ENCODE measurements at places on chromosomes 12 and 14. TPM values are rescaled to one million over a fixed set of nuclear protein-coding genes. Genes with fewer than 3 reads are reported as not detected.
A peak's percentile ranks its signal among the peaks of the same experiment; 100 is the strongest.

GRCh38 chr14:56004786-56005185 is 113.4 kb upstream of the PELI2 start:
- DNase-seq: peak; percentile 52

DNA sequence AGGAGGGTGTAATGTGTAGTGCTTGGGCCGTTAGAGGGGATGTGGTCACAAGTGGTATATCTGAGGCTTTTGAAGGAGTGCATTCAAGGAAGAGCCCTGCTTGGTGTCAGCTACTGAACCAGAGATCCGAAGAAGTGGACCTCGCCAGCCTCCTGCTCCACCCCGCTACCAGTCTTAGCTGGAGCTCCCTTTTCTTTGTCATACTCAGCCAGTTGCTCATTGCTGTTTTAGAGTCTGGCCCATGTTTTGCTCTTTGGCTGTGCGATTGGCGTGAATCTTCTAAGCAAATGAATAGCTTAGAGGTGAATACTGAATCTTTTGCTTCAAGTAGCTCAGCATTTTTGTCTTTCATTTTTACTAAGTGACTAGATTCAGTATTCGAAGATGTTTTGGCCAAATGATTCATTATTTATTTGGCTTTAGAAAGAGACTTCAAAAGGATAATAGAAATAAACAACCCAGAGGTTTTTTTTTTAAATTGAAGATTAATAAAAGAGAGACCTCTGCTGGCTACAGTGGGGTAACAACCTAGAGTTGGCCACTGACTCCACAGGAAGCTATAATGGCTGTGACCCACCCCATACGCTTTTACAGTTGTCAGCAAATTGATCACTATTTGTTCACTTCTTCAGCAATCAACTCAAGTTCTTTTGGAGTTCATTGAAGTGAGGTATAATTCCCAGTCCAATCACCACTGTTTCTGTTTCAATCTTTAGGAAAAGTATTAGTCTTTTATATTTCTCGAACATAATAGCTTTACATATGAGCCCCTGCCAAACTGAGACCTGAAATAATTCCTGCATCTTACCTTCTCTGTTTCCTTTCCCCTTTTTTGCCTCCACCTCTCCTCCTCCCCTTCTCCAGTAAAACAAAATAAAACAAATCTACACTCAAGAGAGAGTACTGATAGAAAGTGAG is 19.9 kb downstream of the CDKN1B start:
- DNase-seq: no peak

DNA sequence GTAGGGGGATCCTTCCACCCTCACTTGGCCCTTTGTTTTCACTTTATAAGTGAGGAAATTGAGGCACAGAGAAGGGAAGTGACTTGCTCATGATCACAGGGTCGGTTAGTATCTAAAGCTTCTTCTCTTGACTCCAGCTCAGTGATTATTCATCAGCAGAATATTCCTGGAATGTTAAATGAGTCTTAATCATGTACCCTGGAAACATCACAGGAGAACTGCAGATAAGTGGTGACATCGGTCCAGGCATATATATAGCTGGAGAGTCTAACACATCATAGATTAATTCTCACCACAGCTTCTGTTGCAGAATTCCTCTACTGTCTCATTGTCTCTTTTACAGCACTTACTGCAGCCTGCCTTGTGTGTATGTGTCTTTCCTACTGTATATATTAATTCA is 69.9 kb downstream of the PAH start:
- no peak for DNase-seq

- DNase-seq: no peak
Observed at GRCh38 chr12:93009533-93009932, 80.4 kb upstream of the EEA1 start.

GRCh38 chr14:60331201-60332045 is 82.4 kb downstream of the PPM1A start:
- DNase-seq: peak; percentile 64

- no peak for DNase-seq
Observed at GRCh38 chr12:76881142-76881541, 2.3 kb upstream of the CSRP2 start.

GRCh38 chr14:66378712-66379505 is 107.3 kb upstream of the CCDC196 start:
- DNase-seq: no peak

- no peak for DNase-seq
Observed at GRCh38 chr14:93978735-93979134, 2.4 kb upstream of the ASB2 start.

DNA sequence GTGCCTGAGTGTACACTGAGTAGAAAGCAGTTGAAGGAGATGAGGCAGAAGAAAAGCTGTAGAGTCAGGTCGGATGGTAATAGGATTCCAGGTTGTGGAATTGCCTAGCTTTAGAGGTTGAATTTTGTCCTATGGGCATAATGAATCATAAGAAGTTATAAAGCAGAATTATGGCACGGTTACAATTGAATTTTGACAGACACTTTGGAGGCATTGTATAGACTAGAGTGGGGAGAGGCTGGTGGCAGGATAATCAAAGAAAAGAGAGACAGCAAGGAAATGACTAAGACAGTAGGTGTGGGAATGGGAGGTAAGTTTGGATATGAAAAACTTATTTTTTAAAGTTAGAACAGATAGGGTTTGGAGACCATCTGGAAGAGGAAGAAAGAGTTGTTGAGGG is 102.6 kb downstream of the NTN4 start:
- DNase-seq: no peak

GRCh38 chr14:21070083-21070609 is at the start of gene ARHGEF40:
ARHGEF40 (plus strand) TSS chr14:21070304; CDS start chr14:21070397, 93 bp downstream.
- peak; percentile 78 for DNase-seq

DNA sequence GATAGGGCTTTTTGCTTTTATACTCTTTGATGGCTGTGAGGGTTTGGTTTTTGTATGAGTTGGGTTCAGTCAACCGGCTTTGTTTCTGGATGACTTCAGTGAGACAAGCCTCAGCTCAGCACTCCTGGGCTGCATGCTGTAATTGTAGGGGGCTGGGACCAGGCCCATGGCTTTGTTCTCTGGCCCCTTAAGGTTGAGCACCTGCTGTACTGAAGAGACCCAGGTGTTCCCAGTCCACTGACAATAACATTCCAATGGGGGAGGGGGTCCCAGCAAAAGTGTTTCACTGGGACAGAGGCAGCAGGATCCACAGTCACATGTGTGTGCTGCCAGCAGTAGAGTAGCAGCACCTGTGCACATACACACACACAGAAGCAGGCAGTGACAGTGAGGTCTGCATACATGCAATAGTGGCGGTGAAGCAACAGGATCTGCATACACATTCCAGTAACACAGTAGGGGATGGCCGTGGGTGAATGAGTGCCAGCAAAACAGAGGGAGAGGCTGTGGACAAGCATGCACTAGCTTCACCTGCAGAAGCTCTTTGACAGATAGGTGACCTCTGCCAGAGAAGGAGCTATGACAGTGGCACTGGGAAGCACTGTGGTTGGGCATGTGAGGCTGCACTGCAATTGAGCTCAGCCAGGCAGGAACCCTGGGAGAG is 240.4 kb downstream of the ASCL1 start:
- no peak for DNase-seq

- no peak for DNase-seq
Observed at GRCh38 chr14:49951691-49952345, 58.9 kb downstream of the ARF6 start.

- no peak for DNase-seq
Observed at GRCh38 chr12:52557476-52557875, 4.5 kb upstream of the KRT71 start.

DNA sequence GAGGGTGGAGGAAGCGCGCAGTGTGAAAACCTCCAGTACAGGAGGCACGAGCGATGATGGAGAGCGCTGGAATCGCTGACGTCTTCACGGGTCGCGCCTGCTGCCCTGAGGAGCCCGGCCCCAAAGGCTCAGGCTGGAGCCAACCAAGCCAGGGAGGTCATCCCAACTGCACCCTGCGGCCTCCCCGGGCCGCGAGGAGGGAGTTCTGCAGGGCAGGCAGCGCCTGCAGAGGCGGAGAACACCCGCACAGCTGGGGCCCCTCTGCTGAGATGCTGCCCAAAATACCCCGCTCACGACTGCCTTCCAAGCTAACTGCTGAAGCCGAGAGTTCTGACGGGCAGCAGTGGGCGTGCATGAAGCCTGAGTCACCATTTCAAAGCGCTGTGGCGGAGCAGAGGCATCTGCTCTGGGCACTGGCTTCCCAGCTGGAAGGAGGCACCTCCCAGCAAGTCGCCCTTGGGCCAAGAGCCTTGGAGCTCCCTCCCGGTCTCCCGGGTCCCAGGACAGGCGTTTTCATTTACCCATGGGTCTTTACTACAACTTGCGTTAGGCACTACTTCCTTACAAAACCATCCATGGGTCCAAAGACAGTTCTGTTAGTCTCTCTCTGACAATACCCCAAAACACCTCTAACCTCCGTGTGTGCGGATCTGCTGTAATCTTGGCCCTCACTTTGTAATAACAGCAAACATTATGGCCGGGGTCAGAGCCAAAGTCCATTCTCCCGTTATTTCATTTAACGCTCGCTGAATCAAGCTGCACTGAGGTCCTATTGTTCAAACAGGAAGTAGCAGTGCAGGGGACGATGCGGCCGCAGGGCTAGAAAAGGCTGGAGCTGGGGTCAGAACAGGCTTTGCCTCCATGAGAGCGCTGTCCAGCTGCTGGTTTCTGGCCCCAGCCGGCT is 60.1 kb upstream of the RIMBP2 start:
- DNase-seq: no peak

DNA sequence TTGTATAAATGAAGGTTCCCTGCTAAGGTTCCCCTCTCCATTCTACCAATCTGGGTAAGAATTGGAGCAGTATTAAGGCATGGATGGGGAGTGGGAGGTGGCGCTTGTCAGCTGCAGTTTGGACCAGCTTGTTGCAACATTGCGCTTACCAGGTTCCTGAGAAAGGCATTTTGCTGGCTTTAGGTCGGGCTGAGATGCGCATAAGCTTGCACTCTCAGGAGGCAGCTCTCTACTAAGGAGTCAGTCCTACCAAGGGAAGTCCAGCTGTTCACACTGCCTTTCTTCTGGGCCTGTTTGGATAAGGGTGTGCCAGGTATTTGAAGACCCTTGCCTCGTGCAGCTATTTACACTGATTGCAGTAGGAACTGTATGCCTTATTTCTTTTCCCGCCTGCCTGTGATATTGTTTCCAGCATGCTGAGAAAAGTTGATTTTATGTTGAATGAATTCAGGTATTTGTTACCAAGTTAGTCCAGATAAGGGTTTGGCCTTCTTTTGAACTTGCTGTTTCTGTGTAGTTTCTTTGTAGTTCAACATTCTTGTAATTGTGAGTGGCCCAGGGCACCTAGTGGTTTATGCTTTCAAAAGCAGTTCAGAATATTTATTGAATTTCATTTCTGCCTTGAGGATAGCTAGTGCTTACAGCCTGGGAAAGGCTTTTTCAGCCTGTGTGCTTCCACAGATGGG is 2.6 kb downstream of the MLEC start:
- no peak for DNase-seq

GRCh38 chr14:98551028-98551427 is 721.0 kb downstream of the BCL11B start:
- no peak for DNase-seq

- no peak for DNase-seq
Observed at GRCh38 chr12:24544368-24544767, 404.5 kb downstream of the BCAT1 start.

DNA sequence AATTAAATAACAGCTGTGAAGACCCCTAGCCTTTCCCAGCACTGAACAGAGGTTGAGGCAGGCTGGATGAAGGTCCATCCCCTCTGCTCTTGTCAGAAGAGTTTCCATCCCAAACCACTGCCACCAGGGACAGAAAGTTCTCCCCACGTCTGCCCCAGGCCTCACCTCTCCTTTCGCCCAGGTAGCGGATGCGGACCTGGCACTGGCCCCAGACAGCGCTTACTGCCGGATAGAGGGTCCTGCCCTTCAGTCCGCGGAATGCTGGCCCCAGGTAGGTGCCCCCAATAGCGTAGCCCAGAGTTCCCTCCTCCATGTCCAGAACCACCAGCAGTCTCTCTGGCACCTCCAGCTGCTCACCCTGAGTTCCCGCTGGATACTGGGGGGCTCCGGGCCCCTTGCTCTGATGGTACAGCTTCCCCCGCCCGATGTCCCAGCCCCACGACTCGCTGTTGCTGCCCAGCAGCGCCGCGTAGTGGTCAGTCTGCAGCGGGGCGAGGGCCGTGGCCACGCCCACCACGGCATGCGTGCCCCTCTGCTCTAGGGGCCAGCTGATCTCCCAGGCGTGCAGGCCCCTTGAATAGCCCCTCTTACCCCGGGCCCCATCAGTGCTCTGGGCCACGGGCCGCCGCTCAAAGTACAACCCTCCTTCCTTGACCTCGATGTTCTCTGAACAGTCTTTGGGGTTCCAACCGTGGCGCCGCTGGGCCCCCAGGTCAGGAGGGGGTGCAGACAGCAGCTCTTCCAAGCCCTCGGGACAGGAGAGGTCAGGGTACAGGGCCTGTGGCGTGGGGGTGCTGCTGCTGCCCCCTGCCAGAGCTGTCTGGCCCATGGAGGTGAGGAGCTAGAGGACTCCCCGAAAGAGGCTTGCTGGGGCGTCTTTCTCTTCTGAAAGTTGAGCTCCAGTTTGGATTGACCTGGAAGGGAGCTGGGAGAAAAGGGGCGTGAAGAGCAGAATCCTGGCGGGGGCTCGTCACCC is 742 bp downstream of the SPSB2 start:
- peak; percentile 80 for DNase-seq

GRCh38 chr12:93223440-93224426 is 154.0 kb upstream of the NUDT4 start:
- peak; percentile 42 for DNase-seq

Gene KRT84
- polyA plus RNA-seq: not detected

Gene CPM
- polyA plus RNA-seq: 356 TPM

Gene PGAM5
- polyA plus RNA-seq: 13.6 TPM

Gene PAPLN
- 10.5 TPM for polyA plus RNA-seq

Gene FLVCR2
- 7.2 TPM for polyA plus RNA-seq

Gene GDF3
- polyA plus RNA-seq: not detected

Gene TMBIM4
- polyA plus RNA-seq: 115 TPM

Gene NRL
- polyA plus RNA-seq: 1.5 TPM

Gene CD69
- polyA plus RNA-seq: 7.0 TPM
